Activated naive CD8-positive, alpha-beta T cell treated with anti-CD3 and anti-CD28 coated beads, Interleukin-2, amount 10 ng/mL, durations not matched to agents 7 days and 5 days (primary cell): ENCODE measurements at places on chromosomes 5 and 9.
A peak's percentile ranks its signal among the peaks of the same experiment; 100 is the strongest.

- DNase-seq = peak; percentile 70
These were observed 480 bp downstream of the LMNB1 start for GRCh38 chr5:126777257-126777974.

DNA sequence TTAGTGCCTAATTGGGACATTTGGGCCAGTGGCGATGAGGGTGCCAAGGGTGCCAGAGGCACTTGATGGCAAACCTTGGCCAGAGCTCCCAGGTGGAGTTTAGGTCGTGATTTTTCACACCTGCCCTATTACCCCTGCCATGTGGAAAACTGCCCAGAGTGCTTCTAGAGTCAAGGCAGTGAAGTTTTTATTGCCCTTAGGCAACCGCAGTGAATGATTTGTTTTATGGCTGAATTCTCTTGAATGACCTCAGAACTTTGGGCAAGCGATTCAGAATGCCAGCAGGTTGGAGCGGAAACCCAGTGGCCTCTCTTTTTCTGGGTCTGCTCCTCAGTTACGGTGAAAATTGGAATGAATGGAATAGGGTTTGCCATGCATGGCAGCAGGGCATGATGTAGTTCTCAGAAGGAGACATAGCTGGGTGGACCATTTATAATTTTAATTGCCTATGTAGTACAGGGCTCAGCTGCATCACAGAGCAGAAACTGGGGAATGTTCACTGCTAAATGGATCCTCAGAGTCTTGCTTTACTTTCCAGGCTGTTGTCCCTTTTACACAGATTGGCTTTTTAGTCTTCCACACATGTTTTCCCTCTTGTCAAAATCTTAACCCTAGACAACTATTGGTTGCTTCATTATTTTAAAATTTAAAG is 820.0 kb upstream of the SEMA6A start:
- DNase-seq = no peak

DNA sequence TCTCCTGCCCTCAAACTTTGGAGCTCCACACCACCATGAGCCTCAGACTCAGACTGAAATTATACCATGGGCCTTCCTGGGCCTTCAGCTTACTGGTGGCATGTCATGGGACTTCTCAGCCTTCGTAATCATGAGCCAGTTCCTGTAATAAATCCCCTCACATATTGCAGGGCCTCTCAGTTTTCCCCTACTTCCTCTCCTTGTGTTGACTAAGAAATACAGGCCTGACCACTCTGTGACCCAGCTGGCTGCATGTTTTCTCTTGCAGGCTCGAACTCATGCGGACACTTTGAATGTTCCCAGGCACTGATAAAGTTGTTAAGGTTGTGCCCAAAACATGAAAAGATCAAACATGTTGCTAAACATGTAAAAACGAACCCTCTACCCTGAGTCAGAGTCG is 26.2 kb upstream of the SHC3 start:
- no peak for DNase-seq

GRCh38 chr5:139667730-139668063 is 19.5 kb downstream of the CXXC5 start:
- DNase-seq = no peak

- no peak for DNase-seq
These were observed 48.0 kb downstream of the IPO11 start for GRCh38 chr5:62460578-62460983.
